ENCODE measurements at places on chromosomes 5 and 9.

DNA sequence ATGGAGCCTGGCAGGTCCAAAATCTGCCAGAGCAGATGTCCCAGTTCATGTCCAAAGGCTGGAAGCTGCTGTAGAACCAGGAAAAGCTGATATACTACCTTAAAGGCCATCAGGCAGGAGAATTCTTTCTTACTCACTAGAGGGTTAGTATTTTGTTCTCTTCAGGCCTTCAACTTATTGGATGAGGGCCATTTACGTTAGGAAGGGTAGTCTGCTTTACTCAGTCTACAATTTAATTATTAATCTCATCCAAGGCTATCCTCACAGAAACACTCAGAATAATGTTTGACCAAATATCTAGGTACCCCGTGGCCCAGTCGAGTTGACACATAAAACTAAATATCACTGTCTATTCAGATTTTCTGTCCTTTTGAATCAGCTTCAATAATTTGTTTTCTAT lies 437.4 kb downstream of the TLE4 start:
- DNase-seq: no peak

- no peak for DNase-seq
Observed at GRCh38 chr9:98502976-98503325, 205.8 kb downstream of the GABBR2 start.

DNA sequence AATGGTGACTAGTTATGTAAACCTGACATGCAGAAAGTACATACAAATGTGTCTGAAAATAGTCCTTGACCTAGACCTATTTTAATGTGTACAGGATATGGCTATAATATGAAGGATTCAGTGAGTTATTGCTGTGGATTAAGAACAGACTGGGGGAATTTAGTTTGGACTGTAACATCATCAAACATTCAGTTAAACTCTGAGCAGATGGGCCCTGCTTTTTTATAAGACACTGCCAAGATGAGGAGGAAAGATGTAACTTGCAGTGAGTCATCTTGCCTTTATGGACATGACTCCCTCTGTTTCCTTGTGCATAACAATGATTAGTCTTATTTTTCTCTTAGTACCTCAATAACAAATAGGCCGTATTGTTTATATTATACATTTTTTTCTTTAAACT lies 12.2 kb downstream of the PPP3R2 start:
- DNase-seq: no peak

DNA sequence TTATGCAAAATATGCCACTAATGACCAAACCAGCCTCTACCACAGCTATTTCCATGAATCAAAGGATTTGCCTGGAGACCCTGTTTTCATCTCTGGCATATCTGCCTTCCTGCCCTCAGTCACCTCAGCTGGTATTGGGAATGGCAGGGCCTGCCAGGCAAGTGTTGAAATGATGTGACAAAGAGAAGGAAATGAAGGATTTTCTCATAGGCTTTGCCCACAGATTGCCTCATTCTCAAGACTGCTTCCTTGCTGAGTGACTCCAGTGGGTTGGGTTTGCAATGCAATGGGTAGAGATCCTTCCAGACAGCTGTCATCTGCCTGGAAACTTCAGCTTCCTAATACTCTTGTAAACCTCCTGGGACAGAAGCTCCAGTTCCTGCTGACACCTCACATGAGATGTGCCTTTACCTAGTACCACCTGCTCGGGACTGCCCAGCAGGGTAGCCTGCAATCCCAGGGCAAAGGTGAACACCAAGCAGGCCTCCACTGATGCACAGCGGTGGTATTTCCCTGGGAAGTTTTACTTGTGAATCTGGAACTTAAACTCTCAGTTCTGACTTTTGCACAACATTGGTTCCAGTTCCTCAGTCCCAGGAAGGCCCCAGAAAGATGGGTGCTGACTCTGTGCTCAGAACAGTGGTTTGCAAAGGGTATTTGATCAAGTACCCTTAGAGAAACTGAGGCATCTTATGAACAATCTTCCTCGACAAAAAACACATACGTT lies 64.8 kb upstream of the SLC1A1 start:
- no peak for DNase-seq

GRCh38 chr5:84393969-84394368 lies 9.3 kb upstream of the EDIL3 start:
- DNase-seq: no peak

- DNase-seq: no peak
Observed at GRCh38 chr5:110361471-110361870, 365.0 kb downstream of the TMEM232 start.

DNA sequence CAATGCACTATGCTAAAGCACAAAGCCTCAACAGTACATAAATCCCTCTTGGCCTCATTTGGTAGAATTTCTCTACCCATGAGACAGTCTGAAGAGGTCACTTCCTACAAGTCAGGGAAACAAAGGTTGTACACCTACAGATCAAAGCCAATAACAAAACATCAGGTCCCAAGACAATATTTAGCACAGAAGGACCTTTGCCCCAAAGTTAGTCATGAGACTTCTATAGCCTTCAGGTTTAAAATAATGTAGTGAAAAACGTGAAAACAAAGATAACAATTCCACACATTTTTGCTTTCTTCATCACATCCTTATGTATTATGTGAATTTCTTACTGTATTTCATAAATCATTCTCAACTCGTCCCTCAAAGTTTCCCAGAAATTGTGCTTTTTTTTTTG lies 15.8 kb downstream of the AFF4 start:
- no peak for DNase-seq
